ENCODE measurements at places on chromosomes 5 and 9.

GRCh38 chr9:82997476-82998140, 65.3 kb downstream of the RASEF start:
- no peak for DNase-seq

GRCh38 chr9:14347406-14348122, 33.6 kb upstream of the NFIB start:
- DNase-seq, result no peak

DNA sequence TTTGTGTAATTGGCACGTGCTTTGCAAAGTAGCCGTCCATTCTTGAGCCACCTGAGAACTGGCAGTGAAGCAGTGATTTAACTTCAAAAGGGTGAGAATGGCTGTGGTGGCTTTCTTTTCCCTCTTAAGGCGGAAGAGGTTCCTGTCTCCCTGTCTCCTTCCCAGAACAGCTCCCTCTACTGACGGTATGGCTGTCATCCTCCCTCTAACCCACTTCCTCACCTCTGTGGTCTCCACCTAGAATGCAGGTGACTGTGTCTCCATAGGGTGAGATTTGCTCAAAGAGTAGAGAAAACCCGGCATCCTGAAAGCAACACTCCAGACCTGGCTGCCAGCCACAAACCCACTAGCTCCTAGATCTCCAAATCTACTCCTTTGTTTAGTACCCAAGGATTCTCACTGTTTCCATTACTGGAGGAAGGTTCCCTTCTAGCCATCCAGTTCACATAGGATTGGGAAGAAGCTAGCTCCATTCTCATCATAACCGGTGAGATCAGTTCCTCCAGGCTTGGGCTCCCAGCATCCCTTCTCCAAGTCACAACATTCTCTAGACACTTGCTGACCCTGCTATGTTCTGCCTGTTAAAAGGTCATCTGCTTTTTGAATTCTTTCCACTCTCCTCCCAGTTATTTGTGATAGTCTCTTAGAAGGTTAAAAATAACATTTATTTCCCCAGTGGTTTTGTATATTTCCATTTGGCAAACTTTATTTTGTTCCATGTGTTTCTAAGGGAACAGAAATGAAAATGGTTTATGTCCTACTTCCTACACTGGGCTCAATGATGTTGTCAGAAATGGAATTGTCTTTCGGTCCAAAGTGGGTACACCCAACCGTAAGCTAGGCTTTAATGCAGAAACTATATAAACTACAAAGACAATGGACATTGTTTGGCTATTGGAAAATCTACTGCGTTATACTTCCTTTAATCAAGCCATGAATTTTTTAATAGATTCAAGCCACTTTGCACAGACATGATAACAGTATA, 269.4 kb downstream of the CWC27 start:
- no peak for DNase-seq

GRCh38 chr9:35499701-35500030, 9.8 kb downstream of the RUSC2 start:
- DNase-seq, result no peak

DNA sequence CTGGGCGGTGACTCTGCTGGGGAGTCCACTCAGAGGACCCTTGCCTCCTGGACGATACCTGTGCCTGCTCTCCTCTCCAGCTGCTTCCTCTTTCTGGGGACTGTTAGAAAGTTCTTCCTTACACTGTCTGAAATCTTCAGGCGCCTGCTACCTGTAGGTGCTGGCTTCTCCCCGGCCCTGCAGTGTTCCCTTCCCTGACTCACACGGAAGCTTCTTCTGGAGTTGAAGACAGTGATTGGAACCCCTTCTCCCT, 562 bp downstream of the GSN start:
- no peak for DNase-seq

- DNase-seq, result no peak
These were observed 19.8 kb downstream of the FAM151B start for GRCh38 chr5:80507663-80508062.

DNA sequence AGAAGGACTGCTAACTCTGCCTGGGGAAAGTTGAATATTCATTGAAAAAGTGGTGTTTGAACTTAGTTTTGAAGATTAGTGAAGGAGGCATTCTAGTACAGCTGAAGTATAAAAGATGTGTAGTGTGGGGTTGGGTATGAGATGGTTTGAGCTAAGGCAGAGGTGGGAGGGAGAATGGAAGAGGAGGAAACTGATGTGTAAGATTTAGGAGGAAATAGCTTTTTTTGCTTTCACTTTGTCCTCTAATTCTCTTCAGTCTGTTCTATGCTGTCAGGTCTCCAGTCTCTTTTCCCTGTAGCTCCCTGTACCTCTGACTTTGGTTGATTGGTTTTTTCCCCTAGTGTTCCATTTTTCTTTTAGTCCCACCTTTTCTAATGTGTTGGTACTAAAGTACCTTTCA, 9.0 kb downstream of the CREBRF start:
- DNase-seq, result no peak

DNA sequence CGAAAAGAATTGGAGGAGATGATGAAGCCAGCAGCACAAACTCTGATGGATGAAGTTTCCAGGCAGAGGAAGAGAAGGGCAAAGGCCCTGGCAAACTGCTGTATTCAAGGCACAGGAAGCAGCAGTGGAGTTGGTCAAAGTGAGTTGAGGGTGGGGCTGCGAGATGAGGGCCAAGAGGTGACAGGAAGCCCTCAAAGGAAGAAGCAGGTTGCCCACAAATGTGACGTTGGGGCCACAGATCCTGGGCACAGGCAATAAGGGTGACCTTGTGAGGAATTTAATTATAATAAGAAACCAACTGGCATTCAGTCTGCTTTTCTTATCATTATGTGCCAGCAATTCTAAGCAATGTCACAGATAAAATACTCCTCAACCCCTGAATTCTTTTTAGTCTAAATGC, 261.8 kb downstream of the CTNND2 start:
- DNase-seq, result no peak

DNA sequence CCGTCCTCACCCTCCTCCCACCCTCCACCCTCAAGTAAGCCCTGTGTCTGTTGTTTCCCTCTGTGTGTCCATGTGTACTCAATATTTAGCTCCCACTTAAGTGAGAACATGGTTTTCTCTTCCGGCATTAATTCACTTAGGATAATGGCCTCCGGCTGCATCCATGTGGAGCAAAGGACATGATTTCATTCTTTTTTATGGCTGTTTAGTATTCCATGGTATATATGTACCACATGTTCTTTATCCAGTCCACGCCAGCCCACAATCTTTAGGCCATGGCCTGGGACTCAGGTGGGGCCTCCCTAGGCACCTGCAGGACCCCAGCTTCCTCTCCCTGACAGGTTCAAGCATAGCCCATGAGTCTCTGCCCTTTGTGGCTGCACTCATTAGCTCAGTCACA, 22.9 kb downstream of the UNC5A start:
- DNase-seq, result no peak

GRCh38 chr5:78985725-78986223, 664 bp upstream of the ARSB start:
- DNase-seq, result peak; percentile 29
